ENCODE measurements at places on chromosomes 5 and 9. TPM values are rescaled to one million over a fixed set of nuclear protein-coding genes. Genes with fewer than 3 reads are reported as not detected.

GRCh38 chr9:105255421-105255820 lies 11.0 kb downstream of the SLC44A1 start:
- no peak overlapping the region for H3K27ac ChIP-seq
- H3K4me3 ChIP-seq, result no peak overlapping the region
- no peak for DNase-seq
- no peaks in the 10 kb centered on the region for H3K27me3 ChIP-seq
- peaks cover 3% of the 10 kb centered on the region for H3K4me1 ChIP-seq

Gene CTXN3
- total RNA-seq, result not detected

DNA sequence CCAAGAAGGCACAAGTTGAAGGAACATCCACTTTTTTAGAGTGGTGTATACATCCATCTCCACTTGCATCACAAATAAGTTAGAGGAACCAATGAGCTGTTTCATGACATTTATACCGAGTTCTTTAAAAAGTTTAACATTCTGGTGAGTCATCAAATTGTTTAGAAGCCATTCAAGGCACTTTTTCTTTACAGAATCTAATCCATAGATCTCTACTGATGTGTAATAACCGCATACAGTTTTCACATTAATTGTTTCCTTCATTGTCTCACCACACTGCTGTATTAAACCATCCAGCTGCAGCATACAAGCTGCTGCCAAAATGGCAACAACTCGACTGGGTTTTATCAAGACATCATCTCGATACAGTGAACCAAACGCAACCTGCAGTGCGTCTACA lies 744 bp downstream of the GMCL2 start:
- no peaks in the 10 kb centered on the region for H3K4me1 ChIP-seq
- H3K27ac ChIP-seq, result no peak overlapping the region
- no peak overlapping the region for H3K4me3 ChIP-seq
- no peaks in the 10 kb centered on the region for H3K27me3 ChIP-seq
- H3K36me3 ChIP-seq, result no peaks in the 10 kb centered on the region

DNA sequence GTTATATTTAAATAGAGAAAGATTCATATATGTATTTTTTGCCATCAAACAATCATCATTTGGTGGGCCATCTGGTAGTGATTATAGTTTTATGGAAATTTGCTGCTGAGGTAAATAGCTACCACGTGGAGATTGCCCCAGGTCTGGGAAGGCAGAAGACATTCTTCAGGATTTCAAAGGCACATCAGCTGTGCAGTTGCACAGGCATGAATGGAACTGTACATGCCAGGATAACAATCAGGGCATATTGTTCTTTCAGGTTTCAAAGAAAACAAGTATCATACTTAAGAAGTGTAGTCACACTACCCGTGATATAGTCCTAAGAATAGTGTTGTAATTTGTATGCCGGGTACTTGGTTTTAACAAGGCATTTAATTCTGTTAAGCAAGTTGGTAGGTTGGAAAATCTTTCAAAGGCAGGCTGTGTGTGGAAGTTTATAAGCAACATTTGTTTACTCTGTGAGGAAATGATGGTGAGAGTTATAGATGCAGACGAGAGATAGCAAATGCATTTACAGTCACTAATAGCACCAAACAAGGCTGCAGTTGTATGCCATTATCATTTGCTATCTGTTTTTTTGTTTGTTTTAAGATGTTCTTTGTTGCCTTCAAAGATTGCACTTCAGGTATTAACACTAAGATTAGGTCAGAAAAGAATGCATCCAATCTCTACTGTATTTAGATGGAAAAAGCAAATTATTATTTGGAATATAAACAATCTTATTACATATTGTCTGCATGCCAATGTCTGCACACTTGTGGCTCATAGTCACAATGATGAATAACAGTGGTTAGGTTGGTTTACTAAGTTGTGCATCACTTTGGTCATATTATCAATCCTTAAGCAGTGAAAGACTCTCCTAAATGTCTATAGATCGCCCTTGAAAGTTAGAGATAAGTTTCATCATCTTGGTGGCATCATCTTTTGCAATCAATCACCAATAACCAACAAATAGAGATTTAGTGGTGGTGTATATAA lies 55.3 kb downstream of the RPS23 start:
- H3K4me3 ChIP-seq, result no peak overlapping the region
- DNase-seq, result no peak
- H3K4me1 ChIP-seq, result no peaks in the 10 kb centered on the region
- H3K36me3 ChIP-seq, result no peaks in the 10 kb centered on the region

Gene SIL1
- 29.9 TPM for total RNA-seq

DNA sequence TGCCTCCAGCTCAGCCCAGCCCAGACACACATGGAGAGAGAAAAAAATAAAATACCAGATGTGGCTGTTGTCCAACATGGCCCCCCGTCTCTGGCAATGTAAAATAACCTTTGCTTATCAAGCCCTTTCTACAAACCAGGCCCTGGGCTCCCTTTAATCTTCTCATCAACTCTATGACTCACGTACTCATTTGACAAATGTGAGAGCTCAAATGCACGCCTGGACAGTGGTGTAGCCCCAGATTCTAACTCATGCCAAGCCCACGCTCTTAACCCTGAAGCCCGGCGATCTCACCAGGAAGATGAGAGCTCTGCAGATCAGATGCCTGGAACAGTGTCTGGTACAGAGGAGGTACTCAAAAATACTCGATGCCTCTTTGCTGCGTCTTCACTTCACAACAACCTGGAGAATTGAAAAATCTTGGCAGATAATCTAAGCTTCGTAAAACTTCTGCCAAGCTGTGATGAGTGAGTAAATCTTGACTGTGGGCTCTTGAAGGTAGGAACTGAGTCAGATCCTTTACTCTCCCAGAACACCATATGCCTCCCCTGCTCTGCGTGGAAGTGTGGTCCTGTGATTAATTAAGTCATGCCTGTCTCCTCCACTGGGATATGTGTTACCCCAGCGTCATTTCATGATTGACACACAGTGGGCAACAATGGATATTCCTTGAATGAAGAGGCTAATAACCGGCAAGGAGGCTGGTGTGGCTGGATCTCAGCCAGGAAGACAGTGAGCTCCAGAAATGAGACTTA lies 102.0 kb upstream of the FSTL4 start:
- H3K4me1 ChIP-seq, result no peaks in the 10 kb centered on the region
- H3K27ac ChIP-seq, result no peak overlapping the region
- no peaks in the 10 kb centered on the region for H3K36me3 ChIP-seq
- no peaks in the 10 kb centered on the region for H3K27me3 ChIP-seq
- no peak overlapping the region for H3K4me3 ChIP-seq
- no peak for DNase-seq

Gene CYLC2
- total RNA-seq, result not detected

Gene SPATA31A3
- not detected for total RNA-seq

Gene RMRP
- 2,058 TPM for total RNA-seq

Gene HTR4
- total RNA-seq, result 0.66 TPM

DNA sequence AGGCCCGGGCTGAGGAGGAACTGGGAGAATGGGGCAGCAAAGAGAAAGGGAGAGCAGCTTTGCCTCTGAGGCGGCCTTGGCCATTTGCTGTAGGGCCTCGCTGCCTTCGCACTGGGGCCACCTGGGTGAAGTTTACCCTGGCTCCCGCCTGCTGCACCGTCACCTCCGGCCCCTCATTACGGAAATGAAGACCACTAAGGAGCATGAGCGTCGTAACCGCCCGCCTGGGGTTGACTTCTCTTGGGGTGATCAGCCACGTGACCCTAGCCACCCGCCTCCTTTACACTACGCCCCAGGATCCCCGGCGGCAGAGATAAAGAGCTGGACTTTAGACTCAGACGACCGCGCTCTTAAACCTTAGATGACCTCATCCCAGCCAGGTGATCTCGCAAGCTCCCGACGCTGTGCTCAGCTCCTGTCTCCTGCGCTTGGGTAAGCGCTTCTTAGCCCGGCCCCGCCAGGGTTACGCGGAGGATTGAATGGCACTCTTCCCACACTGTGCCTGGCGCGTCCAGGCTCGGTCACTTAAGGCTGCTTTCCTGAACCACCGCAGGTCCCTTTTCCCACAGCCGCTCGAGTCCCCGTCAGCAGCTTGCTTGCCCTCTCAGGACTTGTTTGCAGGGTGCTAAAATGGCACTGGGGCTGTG lies 107.9 kb upstream of the LARP1 start:
- DNase-seq, result no peak
- H3K27ac ChIP-seq, result no peak overlapping the region
- H3K27me3 ChIP-seq, result no peaks in the 10 kb centered on the region
- H3K36me3 ChIP-seq, result no peaks in the 10 kb centered on the region

DNA sequence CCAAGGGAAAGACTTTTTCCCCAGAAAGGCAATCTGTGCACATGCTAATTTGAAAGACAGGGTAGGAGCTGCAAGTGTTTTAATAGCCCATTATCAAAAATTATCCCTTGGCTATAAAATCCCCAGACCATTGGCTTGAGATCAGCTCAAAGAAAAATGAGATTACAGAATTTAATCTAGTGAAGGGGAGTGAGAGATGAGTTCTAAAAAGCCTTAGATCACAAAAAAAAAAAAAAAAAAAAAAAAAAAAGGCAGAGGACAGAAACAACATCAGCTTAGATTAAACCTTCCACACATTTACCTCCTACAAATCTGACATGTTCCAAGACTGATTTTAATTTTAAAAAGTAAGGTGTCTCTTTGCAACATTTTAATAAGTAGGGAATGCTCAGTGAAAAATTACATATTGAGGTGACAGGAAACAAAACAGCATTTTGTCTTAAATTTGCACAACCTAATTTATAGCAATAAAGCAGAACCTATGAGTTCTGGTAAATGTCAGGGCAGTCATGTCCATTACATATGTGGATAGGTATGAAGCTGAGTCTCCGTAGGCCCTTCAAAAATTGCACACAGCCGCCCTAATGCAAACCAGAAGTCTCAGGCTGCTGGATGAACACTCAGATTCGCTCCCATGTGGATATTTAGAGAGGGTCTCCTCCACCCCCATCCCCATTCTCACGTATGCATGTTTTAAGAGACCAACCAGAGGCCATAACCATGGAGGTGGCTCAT lies 43.4 kb downstream of the NFIB start:
- peak overlapping the region; percentile 6 for H3K4me3 ChIP-seq
- H3K4me1 ChIP-seq, result no peaks in the 10 kb centered on the region
- DNase-seq, result no peak

- no peaks in the 10 kb centered on the region for H3K36me3 ChIP-seq
- H3K4me1 ChIP-seq, result no peaks in the 10 kb centered on the region
- no peak overlapping the region for H3K4me3 ChIP-seq
Measured at GRCh38 chr9:126488881-126489404, 124.8 kb upstream of the LMX1B start.

DNA sequence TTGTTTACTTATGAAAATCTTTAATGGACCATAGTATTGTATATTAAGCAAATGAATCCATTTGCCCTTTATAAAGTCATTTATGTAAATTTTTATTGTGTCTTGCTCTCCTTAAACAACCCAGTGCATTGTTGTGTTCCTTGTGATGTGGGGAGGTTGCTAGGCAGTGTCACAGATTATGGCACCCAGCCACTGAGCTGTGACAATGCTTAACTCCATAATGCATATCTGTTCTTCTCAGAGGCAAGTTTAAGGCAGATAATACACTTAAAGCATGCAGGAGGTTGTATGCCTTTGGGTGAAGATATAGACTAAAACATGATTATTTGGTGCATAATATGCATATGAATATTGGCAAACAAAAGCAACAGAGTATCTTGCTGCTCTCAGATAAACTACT lies 269.6 kb upstream of the RIOK2 start:
- H3K4me1 ChIP-seq, result no peaks in the 10 kb centered on the region
- DNase-seq, result no peak
- no peak overlapping the region for H3K4me3 ChIP-seq
- H3K27ac ChIP-seq, result no peak overlapping the region
- no peaks in the 10 kb centered on the region for H3K36me3 ChIP-seq
- H3K27me3 ChIP-seq, result no peaks in the 10 kb centered on the region

DNA sequence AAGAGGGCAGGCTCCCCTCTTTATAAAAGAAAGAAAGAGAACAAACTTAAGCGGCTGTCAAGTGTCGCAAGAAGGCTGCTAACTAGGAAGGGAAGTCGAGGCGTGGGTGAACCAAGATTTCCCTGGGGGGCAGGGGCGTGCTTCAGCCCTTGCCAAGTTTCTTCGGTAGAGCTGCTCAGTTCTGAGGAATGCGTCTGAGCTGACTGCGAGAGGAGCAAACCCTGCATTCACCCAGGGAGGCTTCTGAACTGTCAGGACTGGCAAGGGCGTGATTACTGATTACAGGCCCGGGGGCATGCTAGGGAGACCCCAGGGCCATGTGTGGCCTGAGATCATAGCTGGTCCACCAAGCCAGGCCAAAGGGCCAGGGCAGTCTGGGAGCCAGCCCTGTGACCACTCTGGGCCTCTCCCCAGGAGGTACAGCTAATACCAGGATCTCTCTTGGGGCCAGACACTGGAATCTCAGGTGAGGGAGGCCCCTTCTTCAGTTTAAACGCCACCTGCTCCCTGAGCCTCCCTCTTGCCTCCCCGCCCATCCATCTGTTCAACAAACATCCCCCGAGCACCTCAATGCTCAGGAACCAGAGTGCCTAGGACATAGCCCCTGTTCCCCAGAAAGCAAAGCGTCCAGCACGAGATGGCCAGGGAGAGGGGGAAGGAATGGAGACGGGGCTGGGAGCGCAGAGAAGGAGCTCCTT lies 30.9 kb downstream of the SARDH start:
- H3K4me3 ChIP-seq, result no peak overlapping the region
- peaks cover 15% of the 10 kb centered on the region for H3K27me3 ChIP-seq
- no peaks in the 10 kb centered on the region for H3K4me1 ChIP-seq
- DNase-seq, result no peak

GRCh38 chr5:149274939-149275338 lies 3.3 kb downstream of the AFAP1L1 start:
- no peak overlapping the region for H3K4me3 ChIP-seq
- no peak overlapping the region for H3K27ac ChIP-seq
- H3K4me1 ChIP-seq, result no peaks in the 10 kb centered on the region

Gene TMEM232
- total RNA-seq, result 4.6 TPM

Gene ZBED3
- 5.9 TPM for total RNA-seq

Gene IL31RA
- not detected for total RNA-seq

- H3K27me3 ChIP-seq, result no peaks in the 10 kb centered on the region
- no peak overlapping the region for H3K4me3 ChIP-seq
- peak overlapping the region; percentile 38 for H3K27ac ChIP-seq
- DNase-seq, result no peak
Measured at GRCh38 chr5:33855396-33855795, 36.4 kb downstream of the ADAMTS12 start.
